ENCODE measurements at places on chromosomes 16 and 17.
A peak's percentile ranks its signal among the peaks of the same experiment; 100 is the strongest.

GRCh38 chr17:71485426-71485825 is 635.4 kb upstream of the SOX9 start:
- DNase-seq = no peak

- DNase-seq = no peak
Observed at GRCh38 chr16:85947230-85948137, 48.5 kb downstream of the IRF8 start.

DNA sequence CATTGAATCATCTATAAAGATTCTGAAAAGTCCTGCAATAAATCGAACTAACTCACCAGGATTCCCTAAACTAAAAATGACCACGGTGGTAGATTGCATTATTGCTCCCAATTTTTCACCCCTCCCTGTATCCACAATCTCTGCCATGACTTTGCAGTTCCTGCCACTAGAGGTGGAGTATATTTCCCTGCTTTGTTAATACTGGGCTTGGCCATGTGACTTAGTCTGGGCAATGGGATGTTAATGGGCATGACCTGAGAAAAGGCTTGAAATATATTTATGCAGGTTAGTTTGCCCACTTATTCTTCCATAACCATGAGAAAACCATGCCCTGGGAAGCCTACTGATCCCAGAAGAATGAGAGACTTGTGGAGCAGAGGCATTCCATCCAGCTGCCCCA is 59.1 kb downstream of the NOG start:
- no peak for DNase-seq

GRCh38 chr16:54493594-54493993 is 207.0 kb upstream of the IRX3 start:
- DNase-seq = no peak

GRCh38 chr17:55420776-55421178 is 858 bp downstream of the MMD start:
- peak; percentile 39 for DNase-seq

DNA sequence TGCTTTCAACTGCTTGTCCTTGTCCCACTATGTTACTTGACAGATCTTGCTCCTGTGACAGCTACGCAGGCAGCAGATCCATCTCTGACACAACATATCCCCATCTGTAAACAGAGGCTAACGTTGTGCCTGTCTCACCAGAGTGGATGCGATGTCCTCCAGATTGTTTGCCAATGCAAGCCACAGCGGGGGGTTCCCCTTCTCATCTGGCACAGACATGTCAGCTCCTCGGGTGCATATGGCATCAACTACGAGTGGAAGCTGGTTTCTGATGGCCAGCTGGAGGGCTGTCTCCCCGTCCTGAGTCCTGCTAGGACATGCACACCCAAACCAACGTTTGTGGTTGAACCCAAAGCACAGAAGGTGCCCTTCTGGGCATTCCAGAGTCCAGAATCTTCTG is 39.0 kb downstream of the CYB5D2 start:
- no peak for DNase-seq

DNA sequence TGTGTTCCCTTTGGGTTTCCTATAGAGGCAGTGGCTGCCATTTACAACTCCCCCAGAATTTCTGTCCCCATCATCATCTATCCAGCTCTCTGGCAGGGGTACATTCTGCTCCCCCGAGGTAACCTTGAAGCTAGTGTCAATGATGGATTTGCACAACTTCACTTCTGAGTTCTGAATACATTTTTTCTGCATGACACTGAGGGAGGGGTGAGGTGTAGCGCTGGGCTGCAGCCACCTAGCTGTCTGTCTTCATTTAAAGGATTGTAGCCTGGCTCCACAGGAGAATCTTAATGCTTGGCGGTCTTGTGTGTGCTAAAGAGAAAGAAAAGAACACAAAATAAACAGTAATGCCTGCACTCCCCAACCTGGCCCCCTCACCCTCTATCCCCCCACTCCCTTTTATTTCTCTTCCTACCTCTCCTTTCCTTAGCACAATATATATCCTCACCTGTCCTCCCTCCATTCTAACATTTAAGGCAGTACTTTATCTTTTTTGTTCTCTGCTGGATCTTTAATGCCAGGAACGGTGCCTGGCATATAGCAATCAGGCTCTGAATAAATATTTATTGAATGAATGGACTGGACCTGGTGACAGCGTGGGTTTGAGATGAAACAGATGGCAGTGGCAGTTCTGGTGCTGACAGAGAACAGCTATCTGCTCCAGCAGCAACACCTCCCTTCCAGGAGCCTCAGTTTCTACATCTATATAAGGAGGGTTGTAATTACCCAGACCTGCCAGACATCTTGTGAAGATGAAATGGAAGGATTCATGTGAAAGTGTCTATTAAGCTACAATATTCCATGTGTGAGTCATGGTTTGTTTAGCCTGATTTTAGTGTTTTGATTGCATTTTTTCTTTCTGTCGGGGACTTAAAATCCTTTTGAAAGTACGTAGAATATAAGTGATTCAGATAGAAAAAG is 163.5 kb upstream of the CDH11 start:
- no peak for DNase-seq

Data from uterus (tissue), 4 donors.